ENCODE measurements at places on chromosomes 13 and 19. TPM values are rescaled to one million over a fixed set of nuclear protein-coding genes. Genes with fewer than 3 reads are reported as not detected.

MEDAG gene
- not detected for polyA plus RNA-seq

FUT2 gene
- not detected for polyA plus RNA-seq

GRCh38 chr13:113510871-113511270 lies 20.4 kb upstream of the DCUN1D2 start:
- no peaks in the 10 kb centered on the region for H3K27me3 ChIP-seq
- no peak for DNase-seq
- peaks cover under 1% of the 10 kb centered on the region for H3K36me3 ChIP-seq
- H3K4me1 ChIP-seq: peaks cover 6% of the 10 kb centered on the region
- peak overlapping the region; percentile 27 for H3K27ac ChIP-seq
- no peak overlapping the region for H3K4me3 ChIP-seq

DNA sequence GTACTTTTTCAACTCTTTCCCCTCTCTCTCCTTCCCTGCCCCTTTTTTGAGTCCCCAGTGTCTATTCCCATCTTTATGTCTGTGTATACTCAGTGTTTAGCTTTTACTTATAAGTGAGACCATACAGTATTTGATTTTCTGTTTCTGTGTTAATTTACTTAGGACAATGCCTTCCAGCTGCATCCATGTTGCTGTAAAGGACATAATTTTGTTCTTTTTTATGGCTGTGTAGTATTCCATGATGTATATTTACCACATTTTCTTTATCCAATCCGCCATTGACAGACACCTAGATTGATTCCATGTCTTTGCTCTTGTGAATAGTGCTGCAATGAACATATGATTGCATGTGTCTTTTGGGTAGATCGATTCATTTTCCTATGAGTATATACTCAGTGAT lies 10.7 kb upstream of the ZC3H13 start:
- no peaks in the 10 kb centered on the region for H3K4me1 ChIP-seq
- H3K4me3 ChIP-seq: no peak overlapping the region
- no peak for DNase-seq
- no peaks in the 10 kb centered on the region for H3K36me3 ChIP-seq

DNA sequence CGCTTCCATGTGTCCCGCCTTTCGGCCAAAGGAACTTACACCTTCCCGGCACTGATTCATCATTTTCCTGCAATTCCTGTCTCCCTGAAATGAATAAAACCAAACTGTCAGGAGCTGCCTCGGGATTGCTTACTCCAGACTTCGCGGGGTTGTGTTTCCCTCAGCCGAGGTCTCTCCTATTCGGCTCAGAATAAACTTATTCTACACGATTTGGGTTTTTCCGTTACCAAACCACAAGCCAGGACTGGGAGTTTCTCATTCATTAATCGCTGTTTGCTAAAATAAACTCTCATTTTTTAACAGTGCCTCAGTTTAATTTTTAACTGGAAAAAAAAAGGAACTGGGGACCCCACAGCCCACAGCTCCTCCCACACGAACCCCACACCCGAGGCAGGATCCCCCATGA lies 667 bp downstream of the ZNF878 start:
- H3K27ac ChIP-seq: peak overlapping the region; percentile 60
- peaks cover 8% of the 10 kb centered on the region for H3K27me3 ChIP-seq
- no peaks in the 10 kb centered on the region for H3K36me3 ChIP-seq
- no peak for DNase-seq
- peak overlapping the region; percentile 89 for H3K4me3 ChIP-seq
- peaks cover 18% of the 10 kb centered on the region for H3K4me1 ChIP-seq

Data from naive B cell (primary cell).